Large intestine (tissue), 12 donors: ENCODE measurements at places on chromosomes 12 and 14. TPM values are rescaled to one million over a fixed set of nuclear protein-coding genes. Genes with fewer than 3 reads are reported as not detected.

The TSPAN11 gene
- polyA plus RNA-seq, result 8.4 TPM

The SOCS2 gene
- polyA plus RNA-seq, result 32.2 TPM

The LEMD3 gene
- 33.6 TPM for polyA plus RNA-seq

The HCFC2 gene
- polyA plus RNA-seq, result 12.2 TPM

GRCh38 chr12:132153501-132154340, 9.5 kb downstream of the NOC4L start:
- H3K27me3 ChIP-seq, result no peaks in the 10 kb centered on the region
- no peak overlapping the region for H3K27ac ChIP-seq
- no peak overlapping the region for H3K4me3 ChIP-seq
- peak; percentile 71 for DNase-seq

The SLC4A8 gene
- 6.3 TPM for polyA plus RNA-seq
